ENCODE measurements at places on chromosomes 11 and 22.

DNA sequence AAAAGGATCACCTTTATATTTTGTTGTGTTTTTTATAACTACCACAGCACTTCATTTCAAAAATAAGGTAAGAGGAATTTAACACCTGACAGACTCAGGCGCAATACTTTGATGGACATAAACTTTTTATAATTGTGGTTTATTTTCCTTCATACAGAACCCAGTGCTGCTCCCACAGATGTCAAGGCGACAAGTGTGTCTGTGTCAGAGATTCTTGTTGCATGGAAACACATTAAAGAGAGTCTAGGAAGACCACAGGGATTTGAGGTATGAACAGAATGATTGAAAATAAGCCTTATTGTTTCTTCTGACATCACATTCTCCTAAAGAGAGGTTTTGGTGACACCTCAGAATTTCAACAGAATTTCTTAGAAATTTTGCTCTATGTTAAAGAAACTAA lies 378.9 kb upstream of the ARHGAP42 start:
- DNase-seq: no peak

- DNase-seq: no peak
Measured at GRCh38 chr22:45291061-45291930, 6.5 kb downstream of the UPK3A start.

DNA sequence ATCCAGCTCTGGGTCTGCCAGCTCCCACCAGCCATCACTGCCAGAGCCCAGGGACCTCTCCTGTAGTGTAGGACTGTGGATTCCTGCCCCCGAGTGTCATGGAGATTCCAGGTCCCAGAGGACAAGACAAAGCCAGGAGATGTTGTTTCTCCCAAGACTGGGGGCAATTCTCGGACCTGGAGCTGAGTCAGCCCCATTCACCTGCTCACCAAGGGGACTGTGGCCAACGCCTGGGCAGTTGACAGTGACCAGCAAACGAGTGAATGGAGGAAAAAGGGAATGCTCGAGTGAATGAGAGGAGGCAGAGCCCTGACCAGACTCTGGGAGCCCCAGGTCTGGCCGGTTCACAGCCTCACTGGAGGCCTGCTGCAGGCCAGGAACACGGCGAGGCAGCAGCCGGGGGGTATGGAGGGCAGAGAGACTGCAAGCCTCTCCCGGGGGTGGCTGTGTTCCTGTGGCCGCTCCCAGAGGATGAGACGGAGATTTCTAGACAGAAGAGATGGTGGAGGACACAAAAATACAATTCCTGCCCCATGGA lies 61.3 kb upstream of the PRR5 start:
- DNase-seq: no peak

DNA sequence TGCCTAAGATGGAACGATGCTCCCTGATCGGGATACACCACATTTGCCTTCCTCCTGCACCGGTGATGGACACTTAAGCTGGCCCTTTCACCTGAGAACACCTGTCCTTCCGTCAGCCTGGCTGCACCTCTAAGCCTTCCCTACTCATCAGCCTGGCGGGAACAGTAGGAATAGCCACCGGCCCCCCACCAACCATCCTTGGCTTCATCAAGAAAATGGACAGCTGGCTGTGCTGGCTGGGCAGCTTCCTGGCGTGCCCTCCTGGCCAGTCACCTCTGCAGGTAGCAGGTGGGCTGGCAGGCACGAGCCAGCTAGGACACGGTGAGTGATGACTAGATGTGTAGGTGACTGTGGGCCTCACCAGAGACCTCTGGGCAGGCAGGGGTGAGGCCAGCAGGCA lies 142.8 kb downstream of the CTTN start:
- DNase-seq: no peak

DNA sequence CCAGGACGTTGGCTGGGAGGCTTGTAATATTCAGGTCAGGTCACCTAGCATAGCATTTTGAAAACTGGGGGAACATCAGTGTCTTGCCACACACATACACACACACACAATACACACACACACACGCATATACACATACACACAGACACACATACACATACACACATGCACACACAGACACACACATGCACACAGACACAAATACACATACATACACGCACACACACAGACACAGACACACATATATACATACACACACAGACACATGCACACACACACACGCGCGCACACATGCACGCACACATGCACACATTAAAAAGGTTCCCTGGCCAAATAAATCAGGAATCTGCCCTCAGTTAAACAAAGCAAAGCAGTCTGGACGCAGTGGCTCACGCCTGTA lies 12.5 kb downstream of the MYBPC3 start:
- DNase-seq: no peak

DNA sequence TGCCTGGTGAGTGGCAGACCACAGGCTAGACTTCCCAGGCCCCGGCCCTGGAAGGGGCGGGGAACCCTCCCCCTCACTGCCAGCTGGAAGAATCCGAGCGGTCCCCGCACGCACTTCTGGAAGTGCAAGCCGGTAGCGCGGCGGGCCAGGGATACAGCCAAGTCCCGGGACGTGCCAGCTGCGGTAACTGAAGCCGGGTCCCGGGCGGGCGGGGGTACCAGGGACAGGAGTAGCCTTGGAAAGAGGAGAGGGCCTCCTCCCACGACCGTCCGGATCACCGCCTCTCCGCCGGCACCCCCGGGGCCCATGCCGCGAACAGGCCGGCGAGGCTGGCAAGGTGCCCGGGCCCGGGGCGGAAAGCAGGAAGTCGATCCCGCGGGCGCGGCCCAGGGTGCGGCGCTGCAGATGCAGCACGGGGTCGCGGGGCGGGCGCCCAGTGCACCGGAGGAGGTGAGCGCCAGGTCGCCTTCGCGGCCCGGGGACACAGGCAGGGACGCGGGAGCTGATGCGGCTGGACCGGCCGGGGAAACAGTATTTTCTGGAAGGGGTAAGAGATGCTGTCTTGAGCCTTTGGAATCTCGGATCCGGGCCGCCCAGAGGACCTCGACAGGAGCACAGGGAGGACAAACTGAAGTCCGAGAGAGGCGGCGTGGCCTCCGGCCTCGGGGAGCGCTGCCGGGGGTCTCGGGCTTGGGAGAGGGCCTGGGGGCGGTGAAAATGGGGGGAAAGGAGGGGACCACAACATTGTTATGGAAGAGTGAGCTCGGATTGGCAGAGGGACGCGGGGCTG lies 783 bp upstream of the SLC35C1 start:
- DNase-seq: peak; percentile 94

GRCh38 chr11:3808861-3809623 lies 682 bp downstream of the PGAP2 start:
- DNase-seq: peak; percentile 64

DNA sequence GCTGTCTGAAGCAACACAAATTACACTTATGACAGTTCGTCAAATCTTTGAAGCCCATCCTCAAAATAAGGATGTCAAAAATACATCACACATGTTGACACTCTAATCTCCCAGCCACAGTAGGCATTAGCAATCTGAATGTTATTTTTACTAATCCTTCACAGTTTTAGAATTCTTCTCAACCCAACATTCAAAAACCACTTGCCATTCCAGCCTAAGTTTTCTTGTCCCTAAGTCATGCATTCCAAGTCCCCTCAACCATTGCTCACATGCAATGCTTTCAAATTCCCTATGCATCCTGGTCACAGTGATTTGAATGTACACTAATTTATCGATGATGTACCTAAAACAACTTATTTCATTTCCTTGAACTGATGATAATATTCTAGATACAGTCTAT lies 7.5 kb downstream of the BDNF start:
- no peak for DNase-seq

- DNase-seq: no peak
Measured at GRCh38 chr22:19285831-19286230, 5.7 kb downstream of the CLTCL1 start.

DNA sequence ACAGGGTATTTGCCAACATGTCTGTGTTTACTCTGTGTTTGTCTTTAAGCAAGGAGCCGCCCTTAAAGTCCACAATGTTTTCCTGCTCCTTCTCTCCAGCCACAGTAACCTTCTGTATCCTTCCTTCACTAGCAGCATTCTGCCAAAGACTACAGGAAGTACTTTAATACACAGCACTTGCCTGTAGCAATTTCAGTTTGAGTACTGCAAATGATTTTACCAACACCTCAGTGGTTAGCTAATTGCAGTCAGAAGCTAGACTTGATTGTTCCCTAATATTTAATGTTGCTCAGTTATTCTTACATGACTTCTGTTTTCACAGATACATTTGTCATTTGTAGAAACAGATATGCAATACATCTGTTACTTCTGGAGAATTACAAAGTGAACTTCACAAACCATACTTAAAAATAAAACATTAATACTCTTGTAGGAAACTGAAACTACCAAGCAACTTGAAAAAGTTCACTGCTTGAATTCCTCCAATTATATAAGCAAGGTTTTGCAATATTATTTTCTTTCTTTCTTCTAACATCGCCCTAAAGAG lies 69.1 kb downstream of the FCHSD2 start:
- no peak for DNase-seq

GRCh38 chr11:20707876-20708275 lies 38.5 kb downstream of the NELL1 start:
- no peak for DNase-seq

Data from transverse colon (tissue), 4 donors.